ENCODE measurements at places on chromosomes 2 and 18.

GRCh38 chr2:241309684-241310117 lies 5.8 kb downstream of the HDLBP start:
- DNase-seq = peak; percentile 87

- no peak for DNase-seq
Measured at GRCh38 chr2:53765767-53766166, 1.8 kb upstream of the CHAC2 start.

- DNase-seq = no peak
Measured at GRCh38 chr2:164562666-164563065, 58.6 kb downstream of the GRB14 start.

- no peak for DNase-seq
Measured at GRCh38 chr2:79619976-79620375, 107.1 kb downstream of the CTNNA2 start.

DNA sequence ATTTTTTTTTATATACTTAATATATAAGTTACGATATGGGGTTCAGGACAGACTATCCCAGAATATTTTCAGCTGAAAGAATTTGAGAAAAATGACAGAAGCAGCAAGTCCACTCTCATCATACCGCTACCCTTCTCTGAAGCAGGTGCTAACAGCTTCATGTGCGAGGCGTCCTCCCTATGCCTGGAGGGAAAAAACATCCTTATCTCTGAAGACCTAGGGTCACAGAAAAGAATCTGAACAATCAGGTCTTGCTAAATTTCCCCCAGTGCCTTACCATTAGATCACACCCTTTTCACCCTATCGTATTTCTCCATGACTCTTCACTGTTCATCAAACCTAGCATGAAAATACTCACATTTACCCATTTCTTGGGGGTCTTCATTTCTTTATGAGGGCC lies 51.9 kb upstream of the CREB1 start:
- no peak for DNase-seq

DNA sequence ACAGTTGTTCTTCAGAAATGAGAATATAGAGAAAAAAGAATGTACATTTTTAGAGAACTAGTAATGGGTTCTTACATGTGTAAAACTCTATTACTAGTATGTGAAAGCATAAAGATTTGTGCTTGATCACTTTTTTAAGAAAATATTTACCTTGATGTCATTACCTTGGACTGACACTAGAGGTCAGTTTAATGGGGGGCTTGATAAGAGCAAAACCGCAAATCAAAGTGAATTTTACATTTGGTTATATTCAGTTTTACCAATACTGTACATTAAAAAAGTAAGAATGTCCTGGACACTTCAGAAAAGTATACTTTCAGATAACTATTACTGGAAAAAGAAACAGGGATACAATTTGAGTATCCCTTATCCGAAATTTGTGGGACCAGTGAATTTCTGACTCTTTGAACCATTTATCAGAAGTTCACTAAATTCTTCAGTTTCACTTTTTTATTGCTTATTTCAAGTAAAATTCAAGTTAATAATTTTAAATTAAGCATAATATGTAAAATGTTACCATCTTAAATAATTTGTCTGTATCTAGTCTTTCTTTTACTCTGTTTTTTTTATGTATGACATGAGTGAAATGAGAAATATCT lies 1149.5 kb downstream of the DSC3 start:
- peak; percentile 20 for DNase-seq

- DNase-seq = peak; percentile 72
Measured at GRCh38 chr2:188524519-188525113, 232.9 kb downstream of the GULP1 start.

- DNase-seq = peak; percentile 62
Measured at GRCh38 chr2:121969166-121969565, 213.7 kb downstream of the TSN start.

DNA sequence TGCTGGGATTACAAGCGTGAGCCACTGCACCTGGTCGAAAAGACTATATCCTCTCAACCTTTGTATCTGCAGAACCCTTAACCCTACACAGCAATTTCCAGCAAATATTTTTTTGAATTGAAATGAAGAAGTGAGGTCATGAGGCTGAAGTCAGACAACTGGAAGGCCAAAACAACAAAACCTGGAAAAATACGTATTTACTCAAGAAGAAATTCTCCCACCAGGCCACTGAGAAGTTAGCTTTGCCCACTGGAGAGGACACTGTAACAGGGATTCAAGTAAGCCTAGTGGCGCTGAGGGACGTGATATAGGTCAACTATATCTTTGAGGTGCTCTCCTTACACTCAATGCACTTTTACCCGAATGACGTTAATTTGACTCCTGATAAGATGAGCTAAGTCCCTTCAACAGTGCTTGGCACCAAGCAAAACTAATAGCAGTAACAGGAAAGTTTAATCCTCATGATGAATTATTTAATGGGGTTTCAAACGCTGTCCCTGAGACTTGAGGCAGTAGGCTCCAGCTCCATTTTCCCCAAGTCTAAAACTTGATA lies 1.9 kb downstream of the HDLBP start:
- no peak for DNase-seq

- DNase-seq = no peak
Measured at GRCh38 chr2:199131136-199131655, 326.5 kb downstream of the SATB2 start.

GRCh38 chr2:160484859-160485520 lies 8.6 kb downstream of the RBMS1 start:
- DNase-seq = no peak

DNA sequence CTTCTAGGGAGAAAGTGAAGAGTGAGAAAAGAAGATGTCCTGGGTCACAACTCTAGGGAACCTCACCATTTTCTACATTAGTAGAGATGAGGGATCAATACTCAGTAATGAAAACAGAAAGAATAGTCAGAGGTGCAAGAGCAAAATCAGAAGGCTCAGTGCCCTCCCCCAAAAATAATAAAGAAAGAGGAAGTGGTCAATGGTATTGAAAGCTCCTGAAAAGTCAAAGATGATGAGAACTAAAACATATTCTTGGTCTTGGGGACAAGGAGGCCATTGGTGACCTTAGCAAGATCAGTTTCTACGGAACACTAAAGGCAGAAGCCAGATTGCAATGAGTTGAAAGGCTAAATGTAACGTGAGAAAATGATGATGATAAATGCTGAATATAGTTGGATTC lies 24.5 kb upstream of the MYO1B start:
- peak; percentile 55 for DNase-seq

DNA sequence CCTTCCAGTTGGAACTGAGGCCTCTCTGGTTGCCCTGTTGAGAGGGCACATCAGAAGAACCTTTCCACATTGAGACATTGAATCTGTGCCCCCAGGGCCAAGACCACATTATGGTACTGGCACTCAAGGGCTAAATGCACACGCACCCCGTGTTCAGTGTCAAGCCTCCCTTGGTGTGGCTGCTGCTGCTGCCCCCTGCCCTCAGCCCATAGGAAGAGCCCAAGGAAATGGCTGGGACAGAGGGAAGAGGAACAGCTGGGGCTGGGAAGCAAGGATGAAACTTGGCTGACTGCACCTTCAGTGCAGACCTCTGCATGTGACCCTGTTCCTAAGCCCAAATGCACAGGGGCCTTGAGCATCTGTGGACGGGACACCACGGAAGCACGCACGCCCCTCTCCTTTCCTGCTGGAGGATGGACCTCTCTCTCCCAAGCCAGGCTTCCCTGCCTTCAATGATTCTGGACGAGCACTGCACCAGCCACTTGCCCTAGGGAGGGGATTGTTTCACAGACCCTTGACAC lies 40.2 kb downstream of the NIFK start:
- no peak for DNase-seq

DNA sequence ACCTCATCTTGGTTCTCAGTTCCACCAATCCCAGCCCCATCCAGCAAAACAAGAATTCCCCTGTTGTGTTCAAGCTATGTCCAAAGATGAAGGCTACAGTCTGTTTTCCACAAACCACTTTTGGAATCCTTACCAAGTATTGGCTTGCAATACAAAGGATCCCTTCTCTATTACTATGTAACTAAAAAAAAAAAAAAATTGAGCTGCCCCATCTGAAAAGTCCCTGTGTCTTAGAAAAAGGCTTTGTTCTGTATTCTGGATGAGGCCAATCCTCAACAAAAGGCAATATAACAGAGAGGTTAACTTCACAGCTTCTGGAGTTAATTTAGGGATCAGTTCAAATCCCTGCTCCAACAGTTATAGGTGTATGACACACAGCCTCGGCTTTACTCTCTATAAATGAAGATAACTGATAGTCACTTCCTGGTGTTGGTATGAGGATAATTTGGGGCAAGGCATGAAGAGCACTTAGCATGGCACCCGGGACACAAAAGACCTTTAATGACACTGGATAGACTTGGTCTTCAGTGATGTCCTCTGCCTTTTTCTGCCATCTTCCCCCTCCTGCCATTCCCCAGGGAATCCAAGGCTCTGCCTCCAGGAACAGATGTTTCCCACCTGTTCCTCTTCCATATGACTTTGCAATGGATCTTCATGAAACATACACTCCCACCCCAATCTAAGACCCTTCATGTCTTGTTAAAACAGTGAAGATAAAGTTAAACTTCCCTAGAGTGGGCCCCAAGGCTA lies 61.2 kb upstream of the ATL2 start:
- no peak for DNase-seq

DNA sequence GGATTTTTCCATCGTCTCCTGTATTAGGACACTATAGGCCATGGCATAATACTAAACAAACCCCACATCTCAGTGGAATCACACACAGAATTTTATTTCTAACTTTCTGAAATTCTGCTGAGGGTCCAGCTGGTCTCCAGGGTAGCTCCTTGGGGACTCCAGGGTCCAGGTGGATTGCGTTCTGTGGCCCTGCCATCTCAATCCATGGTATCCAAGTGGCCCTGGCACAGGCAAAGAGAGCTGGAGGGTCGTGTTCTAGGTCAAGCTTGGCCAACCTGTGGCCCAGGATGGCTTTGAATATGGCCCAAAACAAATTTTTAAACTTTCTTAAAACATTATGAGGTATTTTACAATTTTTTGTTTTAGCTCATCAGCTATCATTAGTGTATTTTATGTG lies 134.6 kb downstream of the CTIF start:
- DNase-seq = no peak

DNA sequence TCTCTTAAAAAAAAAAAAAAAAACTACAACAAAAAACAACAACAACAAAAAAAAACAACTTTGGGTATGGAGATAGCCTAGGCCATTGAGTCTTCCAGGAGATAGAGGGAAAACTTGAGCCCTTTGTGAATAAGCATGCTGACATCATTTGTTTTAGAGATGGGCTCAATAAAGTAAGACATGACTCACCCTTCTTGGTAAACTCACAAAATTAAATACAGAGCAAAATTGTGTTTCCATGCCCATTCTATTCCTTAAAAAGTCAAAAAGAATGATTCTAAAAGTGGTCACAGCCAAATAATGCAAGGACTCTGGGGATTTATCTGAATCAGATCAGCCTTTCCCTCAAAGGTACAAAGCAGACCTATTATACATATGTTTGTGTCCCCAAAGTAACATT lies 117.4 kb downstream of the ETAA1 start:
- DNase-seq = no peak

DNA sequence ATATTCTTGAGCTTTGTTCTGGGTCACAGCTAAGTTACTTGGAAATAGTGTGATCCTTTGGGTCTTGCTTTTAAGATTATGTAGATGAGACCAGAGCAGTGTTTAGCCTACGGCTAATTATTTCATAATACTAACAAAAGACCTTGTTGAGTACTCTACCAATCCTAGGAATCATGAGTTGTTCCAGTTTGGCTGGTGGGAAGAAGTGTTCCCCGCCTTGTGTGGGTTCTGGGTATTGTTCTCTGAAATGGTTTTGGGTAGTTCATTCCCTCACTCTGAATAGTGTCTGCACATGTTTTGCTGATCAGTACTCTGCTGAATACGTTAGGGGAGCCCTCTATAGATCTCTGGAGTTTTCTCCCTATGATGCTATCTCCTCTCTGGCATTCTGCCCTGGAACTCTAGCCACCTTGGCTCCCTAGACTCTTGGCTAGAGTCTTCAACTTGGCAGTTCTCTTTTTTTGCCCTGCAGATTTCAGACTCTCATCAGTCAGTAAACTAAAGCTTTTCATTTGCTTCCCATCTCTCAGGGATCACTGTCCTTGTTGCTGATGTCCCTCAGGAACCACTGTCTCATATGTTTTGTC lies 48.4 kb downstream of the NEMP2 start:
- no peak for DNase-seq

DNA sequence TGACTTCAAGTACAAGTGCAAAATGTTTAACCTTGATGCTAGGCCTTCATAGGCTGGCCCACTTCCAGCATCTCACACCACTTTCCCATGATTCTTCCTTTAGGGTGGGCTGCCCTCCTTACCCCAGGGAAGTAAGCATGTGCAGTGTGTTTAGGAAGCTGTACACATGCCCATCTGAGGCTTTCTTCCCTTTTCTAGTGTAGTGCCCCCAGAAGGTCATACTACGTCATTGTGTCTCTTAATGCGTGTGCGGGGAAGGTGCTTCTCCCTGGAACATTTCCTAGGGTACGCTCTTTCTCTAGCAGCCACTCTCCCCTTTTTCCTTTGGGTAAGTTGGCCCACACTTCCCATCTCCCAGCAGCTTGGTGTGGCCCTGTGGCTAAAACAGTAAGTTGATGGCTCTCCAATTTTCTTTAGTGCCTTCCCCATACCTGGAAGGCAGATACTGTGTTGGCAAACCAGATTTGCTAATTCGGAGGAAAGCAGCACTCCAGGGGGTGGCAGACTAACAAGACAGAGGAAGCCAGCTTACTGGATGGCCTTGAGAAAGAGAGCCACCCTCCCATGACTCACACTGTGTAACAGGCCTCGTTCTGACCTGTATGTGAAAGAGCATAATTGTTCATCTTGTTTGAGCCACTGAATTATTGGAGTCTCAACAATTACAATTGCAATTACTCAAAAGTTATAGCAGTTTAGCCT lies 1.1 kb upstream of the SULT6B1 start:
- DNase-seq = peak; percentile 21

GRCh38 chr2:74419345-74419744 lies 2.1 kb downstream of the C2orf81 start:
- no peak for DNase-seq

DNA sequence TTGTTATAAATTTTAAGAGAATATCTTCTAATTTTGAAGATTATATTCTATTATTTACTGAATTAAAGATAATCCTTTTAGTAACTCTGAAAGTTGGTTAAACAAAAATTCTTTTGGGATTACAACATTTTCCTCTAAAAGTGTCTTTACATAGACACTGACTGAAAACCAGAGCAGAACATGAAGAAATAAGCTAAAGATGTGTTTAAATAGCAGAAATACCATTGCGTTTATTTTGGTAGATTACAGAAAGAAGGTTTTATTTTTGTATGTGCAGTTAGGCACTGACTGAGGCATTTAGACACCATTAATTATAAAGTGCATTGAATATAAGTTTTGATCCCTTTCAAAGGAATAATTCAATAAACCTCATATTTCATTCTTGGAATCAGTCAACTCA lies 13.5 kb upstream of the NPC1 start:
- DNase-seq = no peak

DNA sequence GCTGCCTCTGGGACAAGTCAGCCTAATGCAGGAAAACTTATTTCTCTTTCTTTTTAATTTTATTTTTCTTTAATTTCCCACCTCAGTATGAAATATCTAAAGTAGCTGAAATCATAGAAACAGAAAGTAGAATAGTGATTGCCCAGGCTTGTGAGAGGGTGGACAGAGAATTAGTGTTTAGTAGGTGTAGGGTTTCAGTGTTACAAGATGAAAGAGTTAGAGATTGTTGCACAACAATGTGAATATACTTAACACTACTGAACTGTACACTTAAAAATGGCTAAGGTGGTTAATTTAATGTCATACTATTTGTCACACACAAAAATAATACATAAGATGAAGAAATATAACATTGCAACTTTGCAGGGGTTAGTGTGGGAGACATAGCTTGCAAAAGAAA lies 80.8 kb downstream of the NAT8 start:
- DNase-seq = no peak
